Airway epithelial cell (primary cell): ENCODE measurements at places on chromosomes 11 and 22. TPM values are rescaled to one million over a fixed set of nuclear protein-coding genes. Genes with fewer than 3 reads are reported as not detected.

Gene DCUN1D5
- 106 and 158 TPM in 2 replicates for total RNA-seq

Gene MS4A12
- not detected in 2 replicates for total RNA-seq

Gene UCP2
- total RNA-seq, result 36.2 and 39.6 TPM in 2 replicates

Gene LARGE2
- total RNA-seq, result 25.0 and 27.2 TPM in 2 replicates

Gene MPPED2
- not detected in 2 replicates for total RNA-seq

Gene FOXRED2
- 4.0 and 6.1 TPM in 2 replicates for total RNA-seq

Gene HPX
- total RNA-seq, result 0.28 TPM in 1 of 2 replicates, not detected in the other

Gene OR52I2
- total RNA-seq, result not detected in 2 replicates

Gene MN1
- total RNA-seq, result 16.8 and 18.3 TPM in 2 replicates

Gene SMIM35
- not detected in 2 replicates for total RNA-seq

Gene SLC43A3
- 36.7 and 39.1 TPM in 2 replicates for total RNA-seq

Gene MMP12
- total RNA-seq, result not detected in 2 replicates

Gene DEPDC7
- total RNA-seq, result 2.1 and 6.1 TPM in 2 replicates
